ENCODE measurements at places on chromosomes 4 and X.

GRCh38 chr4:37998226-37998625, 38.0 kb downstream of the PTTG2 start:
- no peak for DNase-seq

DNA sequence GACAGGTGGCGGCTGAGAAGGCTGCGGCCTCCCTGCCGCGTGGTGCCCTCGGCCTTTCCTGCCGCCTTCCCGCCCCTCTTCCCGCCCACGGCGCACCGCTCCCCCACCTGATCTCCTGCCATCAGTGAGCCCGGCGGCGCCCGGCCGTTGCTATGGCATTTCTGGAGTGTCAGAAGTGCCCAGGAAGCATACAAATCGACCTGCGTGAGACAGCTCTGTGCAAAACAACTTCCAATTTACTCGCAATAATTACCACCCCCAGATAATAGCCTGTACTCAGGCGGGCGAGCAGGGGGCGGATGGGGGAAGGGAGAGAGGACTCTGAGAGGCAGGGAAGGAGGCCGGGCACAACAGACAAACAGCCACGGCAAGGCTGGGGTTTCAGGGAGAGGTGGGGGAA, 16.6 kb upstream of the ERCC6L start:
- no peak for DNase-seq

DNA sequence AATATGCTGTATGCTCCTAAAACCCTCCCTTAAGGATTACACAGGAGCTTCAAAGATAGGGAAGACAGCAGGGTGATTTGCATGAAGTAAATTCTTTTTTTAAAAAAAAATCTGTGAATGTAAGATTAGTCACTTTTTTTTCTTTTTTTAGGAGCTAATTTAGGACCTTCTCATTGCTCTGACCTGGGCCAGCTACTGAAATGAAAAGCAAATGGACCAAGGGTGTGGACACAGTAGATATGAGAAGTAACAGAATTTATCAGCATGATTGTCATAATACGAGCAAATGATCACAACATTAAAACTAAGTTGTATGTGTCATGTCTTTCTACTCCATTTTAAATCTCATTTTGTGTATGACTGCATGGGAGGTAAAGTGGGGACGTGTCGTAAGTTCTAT, 6.6 kb upstream of the FGF5 start:
- no peak for DNase-seq

DNA sequence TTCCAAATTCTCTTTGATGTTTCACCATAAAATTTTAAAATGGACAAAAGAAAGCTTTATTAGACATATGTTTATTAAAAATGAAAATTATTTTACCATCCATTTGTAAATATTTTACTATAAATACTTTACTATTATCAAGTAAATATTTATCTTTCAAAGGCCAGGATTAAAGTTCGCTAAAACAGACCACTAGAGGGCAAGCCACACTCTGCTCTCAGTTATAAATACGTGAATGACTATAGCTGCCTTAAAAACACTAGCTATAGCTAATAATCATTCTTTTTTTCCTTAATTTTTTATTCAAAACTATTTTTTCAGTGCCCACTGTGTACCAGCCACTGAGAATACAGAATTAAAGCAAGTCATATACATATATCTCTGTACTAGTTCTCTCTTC, 38.6 kb downstream of the UNC5C start:
- DNase-seq, result no peak

- DNase-seq, result no peak
Measured at GRCh38 chr4:105066401-105066800, 80.3 kb upstream of the TET2 start.

DNA sequence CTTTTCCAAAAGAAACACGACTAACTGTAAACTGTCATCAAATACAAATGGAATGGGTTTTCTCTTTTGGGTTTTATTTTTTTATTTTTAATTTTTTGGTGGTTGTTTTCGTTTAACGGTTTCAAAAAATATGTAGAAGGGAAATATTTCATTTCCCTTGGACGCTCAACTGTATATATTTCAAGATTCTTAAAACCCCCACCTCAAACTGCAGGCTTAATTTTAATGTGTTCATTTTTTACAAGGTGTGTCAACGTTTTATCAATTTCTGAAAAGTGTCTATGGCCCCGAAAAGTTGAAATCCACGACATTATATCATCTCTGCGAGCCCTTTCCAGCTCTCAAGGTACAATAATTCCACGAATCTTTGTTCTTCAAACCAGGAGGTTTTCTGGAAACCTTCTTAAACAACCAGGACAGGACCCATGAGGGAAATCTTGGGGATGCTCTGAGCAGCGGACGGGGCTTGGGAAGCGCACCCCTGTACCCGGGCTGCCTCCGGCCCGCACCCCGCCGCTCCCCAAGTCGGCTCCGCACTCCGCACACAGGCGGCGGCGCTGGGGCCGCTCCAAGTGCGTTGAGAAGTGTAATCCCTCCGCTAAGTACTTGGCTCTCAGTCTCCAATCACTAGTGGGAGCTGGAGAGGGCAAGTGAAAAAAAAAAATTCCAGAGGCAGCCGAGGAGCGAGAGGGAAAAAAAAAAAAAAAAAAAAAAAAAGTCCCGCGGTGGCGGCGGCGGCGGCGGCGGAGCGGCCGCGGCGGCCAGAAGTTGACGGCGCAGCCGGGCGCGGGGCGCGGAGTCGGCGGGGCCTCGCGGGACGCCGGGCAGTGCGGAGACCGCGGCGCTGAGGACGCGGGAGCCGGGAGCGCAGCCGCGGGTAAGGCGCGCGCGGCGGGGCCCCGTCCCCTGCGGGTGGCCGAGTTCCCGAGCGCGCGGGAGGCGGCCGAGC, at the start of gene BMPR1B:
BMPR1B (plus strand) TSS at position 764 of the 949 bp plus-strand sequence. CDS start 346,470 bp downstream, outside the sequence.
- DNase-seq, result no peak

All from activated CD4-positive, alpha-beta T cell treated with anti-CD3 and anti-CD28 coated beads for 4 hours (primary cell).